ENCODE measurements at places on chromosomes 2 and 18.
A peak's percentile ranks its signal among the peaks of the same experiment; 100 is the strongest.

GRCh38 chr18:36808681-36809080 lies 20.1 kb downstream of the TPGS2 start:
- no peak for DNase-seq

- DNase-seq, result no peak
Measured at GRCh38 chr2:66633631-66634030, 198.7 kb downstream of the MEIS1 start.

GRCh38 chr2:221176667-221177066 lies 395.4 kb downstream of the EPHA4 start:
- no peak for DNase-seq

- DNase-seq, result no peak
Measured at GRCh38 chr18:14089191-14089590, 43.0 kb downstream of the ZNF519 start.

- no peak for DNase-seq
Measured at GRCh38 chr2:229879191-229879950, 42.4 kb downstream of the TRIP12 start.

DNA sequence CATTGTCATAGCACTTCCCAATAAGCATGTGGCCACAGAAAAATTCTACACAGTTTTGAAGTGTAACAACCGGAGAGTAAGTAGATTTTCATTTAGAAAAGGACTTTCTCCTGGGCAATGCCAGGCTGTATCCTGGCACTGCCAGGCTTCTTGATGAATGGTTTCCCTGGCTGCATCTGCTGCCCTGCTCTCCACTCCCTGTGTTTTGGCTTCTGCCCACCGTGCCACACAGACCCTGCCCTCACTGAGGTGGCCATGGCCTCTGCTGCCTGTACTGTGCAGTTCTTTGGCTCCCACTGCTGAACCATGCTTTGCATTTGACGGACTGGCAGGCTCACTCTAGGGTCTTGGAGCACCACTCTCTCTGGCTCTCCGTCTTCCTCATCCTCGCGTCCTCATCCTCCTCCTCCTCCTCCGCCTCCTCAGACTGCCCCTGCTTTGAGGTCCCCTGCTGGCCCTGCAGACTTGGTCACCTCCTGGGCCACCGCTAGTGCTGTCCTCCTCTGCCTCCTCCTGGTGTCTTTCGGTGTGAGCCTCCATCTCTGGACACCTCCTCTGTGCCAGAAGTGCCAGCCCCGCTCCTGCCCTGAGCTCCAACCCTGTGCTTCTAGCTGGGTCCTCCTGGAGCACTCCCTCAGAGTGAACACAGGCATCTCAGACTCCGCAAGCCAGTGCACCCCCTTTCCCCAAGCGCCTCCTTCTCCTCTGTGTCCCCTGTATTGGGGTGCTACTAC lies 45.9 kb upstream of the CNGA3 start:
- DNase-seq, result no peak

DNA sequence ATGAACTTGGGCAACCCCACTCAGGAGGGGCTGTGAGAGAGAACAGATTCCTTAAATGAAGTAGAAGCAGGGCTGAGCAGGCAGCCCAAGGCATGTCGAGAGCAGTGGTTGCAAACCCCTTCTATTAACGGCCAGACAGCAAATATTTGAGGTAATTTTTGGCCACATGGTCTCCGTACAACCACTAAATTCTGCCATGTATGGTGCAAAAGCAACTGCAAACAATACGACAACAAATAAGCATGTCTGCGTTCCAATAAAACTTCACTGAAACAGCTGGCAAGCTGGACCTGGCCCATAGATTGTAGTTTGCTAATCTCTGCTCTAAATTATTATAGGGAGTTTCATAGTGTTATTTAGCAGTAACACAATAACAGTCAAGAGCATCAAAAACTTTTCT lies 217.0 kb upstream of the ZNF521 start:
- no peak for DNase-seq

DNA sequence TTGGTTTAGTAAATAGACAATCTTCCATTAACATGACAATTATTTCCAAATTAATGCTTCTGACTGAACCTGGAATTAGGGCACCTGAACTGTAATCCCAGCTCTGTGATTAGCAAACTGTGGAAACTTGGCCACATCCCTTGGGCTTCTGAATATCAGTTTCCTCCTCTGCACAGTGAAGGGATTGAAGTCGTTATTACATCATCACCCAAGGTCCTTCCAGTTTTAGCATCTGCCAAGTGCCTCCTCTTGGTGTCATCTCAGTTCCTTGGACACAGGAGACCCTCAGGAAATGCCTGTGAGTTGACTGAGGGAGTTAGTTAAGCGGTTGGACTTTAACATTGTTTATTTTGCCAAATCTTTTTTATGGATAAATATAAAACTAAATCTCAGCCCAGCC lies 64.8 kb downstream of the MOGAT1 start:
- DNase-seq, result no peak

DNA sequence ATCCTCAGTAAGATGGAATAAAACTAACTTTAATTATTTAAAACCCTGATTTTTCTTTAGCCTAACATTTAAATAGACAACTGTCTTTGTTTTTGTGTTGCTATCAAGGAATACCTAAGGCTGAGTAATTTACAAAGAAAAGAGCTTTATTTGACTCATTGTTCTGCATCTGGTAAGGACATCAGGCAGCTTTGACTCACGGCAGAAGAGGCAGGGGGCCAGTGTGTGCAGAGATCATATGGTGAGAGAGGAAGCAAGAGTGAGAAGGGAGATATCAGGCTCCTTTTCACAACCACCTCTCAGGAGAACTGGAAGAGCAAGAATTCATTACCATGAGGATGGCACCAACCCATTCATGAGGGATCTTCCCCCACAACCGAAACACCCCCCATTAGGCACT lies 64.6 kb upstream of the TFPI start:
- peak; percentile 44 for DNase-seq

DNA sequence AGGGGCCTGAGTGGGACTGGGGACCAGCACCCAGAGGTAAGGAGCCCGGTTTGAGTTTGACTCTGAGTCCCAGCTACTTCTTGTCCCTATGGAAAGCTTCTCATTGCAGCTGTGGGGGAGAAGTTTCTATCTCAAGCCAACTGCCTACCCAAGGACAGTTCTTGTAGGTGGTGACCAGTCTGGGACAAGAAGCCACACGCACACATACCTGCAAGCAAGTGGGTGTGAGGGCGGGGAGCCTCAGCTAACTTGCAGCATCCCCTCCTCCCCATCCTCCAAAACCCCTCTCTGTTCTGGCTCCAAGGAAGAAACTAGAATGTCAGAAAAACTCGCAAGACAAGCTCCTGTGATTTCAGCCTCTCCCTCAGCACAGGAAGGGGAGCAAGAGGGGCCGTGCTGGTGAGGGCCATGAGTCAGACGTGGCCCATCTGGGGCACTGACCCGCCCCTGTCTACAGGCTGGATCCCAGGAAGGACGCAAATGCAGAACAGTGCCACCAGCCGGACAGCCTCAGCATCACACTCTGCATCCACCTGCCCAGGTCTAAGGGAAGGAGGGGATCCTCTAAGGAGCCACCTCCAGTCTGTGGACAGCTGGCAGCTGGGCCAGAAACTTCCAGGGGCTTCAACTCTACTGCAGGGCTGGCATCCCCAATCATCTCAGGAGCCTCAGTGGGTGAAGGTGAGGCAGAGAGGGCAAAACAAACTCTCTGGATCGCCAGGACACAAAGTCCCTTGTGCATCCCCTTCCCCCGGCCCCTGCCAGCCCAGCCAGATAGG lies 103.4 kb downstream of the TNS1 start:
- DNase-seq, result peak; percentile 91

DNA sequence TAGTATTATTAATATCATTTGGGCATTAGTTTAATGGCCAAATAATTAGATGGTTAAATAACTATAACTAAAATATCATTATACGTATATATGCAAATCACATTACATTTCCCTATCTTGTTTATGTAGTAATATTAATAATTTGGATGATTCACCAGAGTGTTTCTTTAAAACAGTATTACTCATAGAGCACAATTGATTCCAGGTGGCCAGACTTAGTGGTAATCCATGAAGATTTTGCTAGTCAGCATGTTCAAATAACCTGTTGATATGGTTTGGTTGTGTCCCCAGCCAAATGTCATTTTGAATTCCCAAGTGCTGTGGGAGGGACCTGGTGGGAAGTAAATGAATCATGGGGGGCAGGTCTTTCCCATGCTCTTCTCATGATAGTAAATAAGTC lies 782.3 kb downstream of the LRP1B start:
- DNase-seq, result no peak

DNA sequence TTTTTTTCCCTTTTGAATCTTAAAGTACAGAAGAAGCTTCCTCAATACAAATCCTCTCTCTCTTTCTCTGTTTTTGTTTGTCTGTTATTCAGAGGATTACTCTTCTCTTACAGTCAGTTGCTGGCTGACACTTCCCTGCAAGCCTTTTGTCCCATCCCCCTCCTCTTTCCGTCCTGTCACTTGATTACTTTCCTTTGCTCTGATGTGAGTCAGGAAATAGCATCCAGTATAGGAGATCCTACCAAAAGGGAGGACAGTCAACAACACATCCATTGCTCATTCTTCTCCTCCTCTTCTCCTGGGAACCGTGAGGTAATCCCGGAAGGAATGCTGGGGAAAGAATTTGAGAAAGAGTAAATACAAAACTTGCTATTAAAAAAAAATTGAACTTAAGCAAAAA lies 79.3 kb upstream of the SCN7A start:
- no peak for DNase-seq

GRCh38 chr2:237314198-237314597 lies 99.8 kb downstream of the COL6A3 start:
- no peak for DNase-seq

GRCh38 chr2:20398956-20399567 lies 47.8 kb upstream of the RHOB start:
- DNase-seq, result no peak

DNA sequence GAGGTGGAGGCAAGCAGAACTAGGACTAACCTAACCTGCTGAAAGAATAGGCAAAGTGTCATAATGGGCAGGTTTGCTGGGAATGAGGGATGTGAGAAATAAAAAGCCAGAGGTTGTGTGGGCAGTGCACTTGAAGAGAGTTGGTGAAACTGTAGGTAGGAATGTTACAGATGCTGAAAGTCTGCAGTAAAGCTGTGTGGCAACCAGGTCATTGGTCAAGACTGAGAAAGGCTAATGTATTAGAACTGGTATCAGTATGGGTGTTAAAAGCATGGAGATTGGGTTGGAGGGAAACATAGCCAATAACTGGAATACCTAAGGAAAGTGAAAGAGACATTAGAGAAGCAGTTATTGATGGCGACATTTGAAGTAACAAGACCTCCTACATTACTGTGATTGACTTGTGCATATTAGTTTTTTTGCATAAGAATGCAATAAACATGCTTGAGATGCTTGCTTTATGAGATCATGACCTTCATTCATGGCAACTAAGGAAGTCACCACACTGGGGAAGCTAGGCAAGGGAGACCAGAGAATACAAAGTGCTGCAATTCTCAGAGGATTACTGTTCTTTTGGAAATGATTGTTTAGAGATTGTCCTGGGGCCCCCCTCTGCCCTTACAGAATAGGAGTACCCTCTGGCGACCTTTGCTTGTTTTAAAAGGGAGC lies 11.8 kb downstream of the GULP1 start:
- no peak for DNase-seq

GRCh38 chr2:19540739-19541525 lies 182.5 kb upstream of the OSR1 start:
- DNase-seq, result peak; percentile 50

DNA sequence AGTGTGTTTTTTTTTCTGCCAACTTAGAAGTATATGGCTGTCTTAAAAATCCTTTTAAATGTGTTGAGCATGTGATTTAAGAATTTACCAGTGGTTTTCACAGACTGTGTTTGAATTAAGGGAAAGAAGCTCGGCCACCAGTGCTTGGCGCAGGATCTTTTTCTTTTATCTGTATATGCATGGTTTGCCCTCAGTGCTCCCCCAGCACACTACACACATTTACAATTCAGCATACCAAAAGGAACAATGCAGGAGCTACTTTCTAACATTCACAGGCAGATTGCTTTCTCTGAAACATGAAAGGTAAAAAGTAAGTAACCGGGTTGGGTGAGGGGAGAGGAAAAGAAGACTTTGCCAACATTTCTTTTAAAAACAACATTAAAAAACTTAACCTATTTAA lies 3.9 kb downstream of the SALL3 start:
- DNase-seq, result no peak

DNA sequence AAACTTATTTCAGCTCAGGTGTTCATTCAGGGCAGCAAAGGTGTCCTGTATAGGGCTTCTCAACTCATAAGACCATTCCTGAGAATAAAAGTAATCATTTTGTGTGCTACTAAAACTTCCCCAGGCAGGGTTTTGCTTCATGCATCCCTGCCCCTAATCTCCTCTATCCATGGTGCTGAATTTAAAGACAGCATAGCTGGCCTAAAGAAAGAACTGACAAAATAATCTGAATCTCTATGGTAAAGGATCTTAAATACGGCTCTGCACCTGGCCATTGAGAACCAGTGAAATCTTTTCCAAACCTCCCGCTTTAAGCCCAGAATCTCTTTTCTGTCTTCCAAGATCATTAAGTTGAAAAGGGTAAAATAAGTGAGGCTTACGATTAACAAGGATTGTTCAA lies 292.1 kb upstream of the KLHL29 start:
- no peak for DNase-seq

GRCh38 chr2:121794233-121794632 lies 38.8 kb downstream of the TSN start:
- no peak for DNase-seq

DNA sequence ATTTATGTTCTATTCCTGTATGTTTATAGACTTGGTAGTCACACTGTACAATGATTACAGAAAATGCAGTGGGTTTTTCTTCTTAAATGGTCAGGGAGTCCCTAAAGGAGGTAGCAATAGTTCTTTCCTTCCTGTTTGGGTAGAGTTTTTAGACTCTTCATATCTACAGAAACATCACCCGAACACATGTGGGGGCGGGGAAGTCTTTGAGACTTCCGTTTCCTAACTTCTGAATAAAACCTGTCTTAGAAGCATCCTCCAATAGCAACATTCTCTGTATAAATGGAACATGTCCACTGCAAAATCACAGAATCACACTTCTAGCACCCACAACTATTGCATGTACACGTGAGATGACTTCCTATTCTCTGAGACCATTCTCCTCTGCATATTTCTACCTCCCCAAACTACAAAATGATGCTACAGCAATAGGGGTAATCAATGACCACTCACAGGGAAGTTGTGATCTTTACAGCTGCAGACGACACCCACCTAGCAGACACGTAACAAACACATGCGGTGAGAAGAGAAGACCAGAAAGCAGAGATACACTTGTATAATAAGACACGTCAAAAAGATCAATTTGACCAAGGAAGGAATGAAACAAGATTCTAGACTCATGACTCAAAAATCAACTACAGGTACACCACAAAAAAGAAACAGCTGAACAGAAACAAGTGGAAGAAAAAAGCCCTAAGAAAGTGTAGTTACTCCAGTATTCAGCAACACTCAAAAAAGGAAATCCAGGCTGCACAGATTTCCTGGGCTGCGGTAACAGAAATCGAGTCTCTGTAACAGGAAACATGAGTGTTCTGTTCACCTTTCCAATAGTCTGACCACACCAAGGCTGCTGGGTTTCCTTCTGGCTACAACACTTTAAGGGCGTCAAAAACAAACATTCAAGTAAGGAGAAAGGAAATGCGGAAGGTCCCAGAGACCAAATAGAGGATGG lies 120.4 kb downstream of the ZNF516 start:
- DNase-seq, result no peak
